ENCODE measurements at places on chromosomes 4 and X.
A peak's percentile ranks its signal among the peaks of the same experiment; 100 is the strongest.

- DNase-seq: no peak
Measured at GRCh38 chr4:128450326-128451120, 162.9 kb upstream of the PGRMC2 start.

- no peak for DNase-seq
Measured at GRCh38 chrX:143500751-143501150, 16.5 kb downstream of the SPANXN3 start.

DNA sequence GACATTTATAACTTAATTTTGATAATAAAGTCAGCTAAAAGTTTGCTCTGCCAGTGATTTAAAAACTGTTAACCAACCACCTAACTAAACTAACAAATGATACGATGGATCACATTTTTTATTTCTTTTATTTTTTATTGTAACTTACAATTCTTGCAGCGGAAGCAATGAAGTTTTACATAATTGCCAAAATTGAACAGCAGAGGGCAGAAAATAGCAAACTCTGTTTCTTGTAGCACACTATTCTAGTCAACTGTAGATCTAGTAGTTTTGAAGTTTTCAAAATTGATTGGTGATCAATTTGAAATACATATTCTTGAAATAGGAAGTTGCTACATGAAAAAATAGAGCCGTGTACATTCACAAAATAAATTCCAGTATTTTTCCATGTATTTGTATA lies 2.8 kb upstream of the GRIA2 start:
- peak; percentile 69 for DNase-seq

- peak; percentile 40 for DNase-seq
Measured at GRCh38 chrX:30635630-30636029, 17.6 kb upstream of the GK start.

DNA sequence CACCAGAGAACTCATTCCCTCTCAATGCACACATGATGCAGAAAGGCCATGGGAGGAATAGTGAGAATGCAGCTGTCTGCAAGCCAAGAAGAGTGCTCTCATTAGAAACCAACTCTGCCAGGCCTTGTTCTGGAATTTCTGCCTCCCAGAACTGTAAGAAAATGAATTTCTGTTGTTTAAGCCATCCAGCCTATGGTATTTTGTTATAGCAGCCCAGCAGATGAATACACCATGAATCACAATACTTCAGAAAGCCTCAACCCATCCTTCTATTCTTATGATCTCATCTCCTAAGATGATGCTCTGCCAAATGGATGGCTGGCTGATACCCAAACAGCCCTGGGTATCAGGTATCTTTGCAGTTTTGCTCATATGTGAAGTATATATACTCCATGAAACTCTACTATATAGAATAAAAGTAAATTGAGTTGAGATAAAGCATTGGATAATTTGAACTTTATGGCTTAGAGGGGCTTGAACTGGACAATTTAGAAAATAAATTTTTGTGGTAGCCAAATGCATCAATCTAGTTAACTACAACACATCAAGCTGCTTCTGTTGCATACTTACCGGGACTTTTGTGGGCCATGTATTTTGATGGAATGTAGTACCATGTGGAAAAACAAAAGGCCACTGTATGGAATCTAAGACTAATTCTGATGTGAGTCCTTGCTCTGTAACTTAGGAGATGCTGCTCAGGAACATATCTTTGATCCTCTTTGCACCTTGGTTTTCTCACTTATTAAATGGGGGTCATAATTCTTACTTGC lies 245.9 kb downstream of the HS3ST1 start:
- DNase-seq: no peak

Data from OCI-M1 (cell line).